ENCODE measurements at places on chromosomes 1 and 21.

GRCh38 chr1:210696709-210697108 lies 368.0 kb downstream of the HHAT start:
- DNase-seq = no peak

- DNase-seq = no peak
These were observed 49.6 kb downstream of the TNFRSF8 start for GRCh38 chr1:12112711-12113161.

GRCh38 chr1:184646178-184646701 lies 108.4 kb downstream of the EDEM3 start:
- DNase-seq = no peak

- no peak for DNase-seq
These were observed 181.8 kb upstream of the FMN2 start for GRCh38 chr1:239909898-239910297.

GRCh38 chr1:77316006-77316405 lies 34.2 kb downstream of the AK5 start:
- no peak for DNase-seq

DNA sequence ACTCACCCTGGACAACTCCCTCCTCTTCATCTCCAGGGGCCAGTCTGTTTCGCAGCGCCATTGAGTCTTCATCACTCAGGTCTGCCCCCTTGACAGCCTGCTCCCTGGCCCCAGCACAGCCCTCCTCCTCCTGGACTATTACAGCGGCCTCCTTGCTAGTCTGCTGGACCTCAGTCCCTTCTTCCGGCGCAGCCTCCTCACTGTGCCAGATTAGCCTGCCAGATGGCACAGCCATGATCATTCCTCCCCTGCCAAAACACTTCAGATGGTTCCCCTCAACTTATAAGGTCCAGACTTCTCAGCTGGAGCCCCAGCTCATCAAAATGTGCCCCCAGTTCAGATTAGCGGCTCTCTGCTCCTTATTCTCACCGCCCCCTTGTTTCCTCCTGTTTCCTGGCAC lies 7.0 kb upstream of the CELSR2 start:
- peak; percentile 67 for DNase-seq

Data from NCI-H2171 treated with DMSO at 0.1 percent for 48 hours (cell line).